ENCODE measurements at places on chromosomes 16 and 17. TPM values are rescaled to one million over a fixed set of nuclear protein-coding genes. Genes with fewer than 3 reads are reported as not detected.

DNA sequence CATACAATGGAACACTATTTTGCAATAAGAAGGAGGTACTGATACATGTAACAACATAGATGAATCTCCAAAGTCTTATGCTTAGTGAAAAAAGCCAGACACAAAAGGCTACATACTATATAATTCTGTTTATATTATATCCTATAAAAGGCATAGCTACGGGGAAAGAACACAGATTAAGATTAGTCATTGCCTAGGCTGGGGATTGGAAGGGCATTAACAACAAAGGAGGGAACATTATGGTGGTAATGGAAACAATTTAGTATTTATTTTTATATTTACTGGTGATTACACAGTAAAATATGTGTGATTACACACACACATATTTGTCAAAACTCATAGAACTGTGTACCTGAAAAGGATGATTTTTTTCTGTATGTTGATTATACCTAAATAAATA lies 278.1 kb downstream of the ZFHX3 start:
- H3K4me3 ChIP-seq = no peak overlapping the region
- H3K27me3 ChIP-seq = no peaks in the 10 kb centered on the region
- no peaks in the 10 kb centered on the region for H3K36me3 ChIP-seq
- no peak for DNase-seq
- H3K4me1 ChIP-seq = no peaks in the 10 kb centered on the region

GRCh38 chr17:83126275-83126811 lies 46.9 kb downstream of the METRNL start:
- no peaks in the 10 kb centered on the region for H3K4me1 ChIP-seq
- DNase-seq = no peak
- no peaks in the 10 kb centered on the region for H3K27me3 ChIP-seq
- H3K27ac ChIP-seq = no peak overlapping the region
- H3K36me3 ChIP-seq = no peaks in the 10 kb centered on the region

- H3K4me3 ChIP-seq = no peak overlapping the region
- H3K4me1 ChIP-seq = peaks cover 27% of the 10 kb centered on the region
- peaks cover 59% of the 10 kb centered on the region for H3K36me3 ChIP-seq
These were observed 2.9 kb downstream of the BECN1 start for GRCh38 chr17:42821176-42821575.

DNA sequence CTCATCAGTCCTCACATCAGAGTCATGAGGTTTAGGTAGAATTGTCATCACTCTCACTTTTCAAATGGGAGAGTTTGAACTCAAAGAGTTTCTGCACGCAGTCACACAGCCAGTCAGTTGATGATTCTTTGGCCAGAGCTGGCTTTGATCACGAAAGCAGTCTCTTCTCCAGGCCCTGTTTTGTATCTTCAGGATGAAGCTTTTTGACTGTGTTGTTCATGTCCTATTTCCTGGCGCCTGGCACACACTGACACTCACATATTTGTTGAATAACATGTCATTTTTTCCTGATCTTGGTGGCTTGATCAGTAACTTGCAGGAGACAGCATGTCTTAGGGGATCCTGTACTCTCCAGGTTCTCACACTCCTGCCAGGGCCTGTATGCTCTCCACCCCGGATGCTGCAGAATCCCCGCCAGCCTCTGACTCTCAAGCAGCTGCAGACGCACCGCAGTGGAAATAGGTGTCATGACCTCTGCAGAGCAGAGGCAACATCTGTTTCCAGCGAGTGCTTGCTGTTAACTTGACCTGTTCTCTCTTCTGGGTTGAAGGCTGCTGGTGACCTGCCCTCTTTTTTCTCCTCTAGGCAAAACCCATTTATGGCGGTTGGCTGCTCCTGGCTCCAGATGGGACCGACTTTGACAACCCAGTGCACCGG lies 33.0 kb downstream of the MPRIP start:
- H3K4me1 ChIP-seq = peaks cover 59% of the 10 kb centered on the region
- no peak for DNase-seq
- no peaks in the 10 kb centered on the region for H3K27me3 ChIP-seq

- H3K36me3 ChIP-seq = no peaks in the 10 kb centered on the region
- H3K27ac ChIP-seq = peak overlapping the region; percentile 56
- H3K27me3 ChIP-seq = no peaks in the 10 kb centered on the region
- H3K4me3 ChIP-seq = no peak overlapping the region
- no peaks in the 10 kb centered on the region for H3K4me1 ChIP-seq
These were observed 337.8 kb upstream of the CDH5 start for GRCh38 chr16:66028510-66029216.

- peak overlapping the region; percentile 99 for H3K4me3 ChIP-seq
- H3K27ac ChIP-seq = peak overlapping the region; percentile 97
- no peak for DNase-seq
- H3K36me3 ChIP-seq = peaks cover 13% of the 10 kb centered on the region
- H3K27me3 ChIP-seq = no peaks in the 10 kb centered on the region
- H3K4me1 ChIP-seq = peaks cover 30% of the 10 kb centered on the region
These were observed 583 bp downstream of the ATXN2L start for GRCh38 chr16:28823291-28823872.

DNA sequence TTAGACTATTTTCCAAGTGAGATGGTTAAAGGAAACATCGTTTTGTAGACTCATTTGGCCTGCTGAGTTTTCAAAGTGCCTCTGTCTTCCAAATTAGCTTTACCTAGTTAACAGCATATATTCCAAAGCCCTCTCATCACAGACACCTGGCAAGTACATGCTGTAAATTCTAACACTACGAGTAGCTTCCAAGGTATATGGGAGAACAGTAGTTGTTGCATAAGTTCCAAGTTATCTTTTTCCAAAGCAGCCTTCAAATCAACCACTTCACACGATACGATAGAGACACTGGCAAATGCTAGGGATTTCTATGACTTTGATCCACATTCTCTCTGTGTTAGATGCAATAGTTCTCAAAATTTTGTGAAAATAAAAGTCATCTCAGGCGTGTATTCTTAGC lies 299.3 kb downstream of the CNTNAP4 start:
- H3K36me3 ChIP-seq = no peaks in the 10 kb centered on the region
- no peak overlapping the region for H3K4me3 ChIP-seq
- H3K27me3 ChIP-seq = no peaks in the 10 kb centered on the region
- no peak for DNase-seq
- H3K4me1 ChIP-seq = no peaks in the 10 kb centered on the region
- H3K27ac ChIP-seq = no peak overlapping the region

DNA sequence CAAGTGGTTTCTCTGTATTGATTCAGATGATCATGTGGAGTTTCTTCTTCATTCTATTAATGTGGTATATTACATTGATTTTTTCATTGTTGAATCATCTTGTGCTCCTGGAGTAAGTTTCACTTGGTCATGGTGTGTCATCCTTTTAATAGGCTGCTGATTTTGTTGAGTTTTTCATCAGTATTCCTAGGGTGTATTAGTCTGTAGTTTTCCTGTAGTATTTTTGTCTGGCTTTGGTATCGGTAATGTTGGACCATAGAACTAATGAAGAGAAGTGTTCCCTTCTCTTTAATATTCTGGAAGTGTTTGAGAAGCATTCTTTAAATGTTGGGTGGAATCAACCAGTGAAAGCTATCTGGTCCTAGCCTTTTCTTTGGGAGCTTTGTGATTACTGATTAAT lies 99.0 kb downstream of the OMG start:
- no peaks in the 10 kb centered on the region for H3K27me3 ChIP-seq
- DNase-seq = no peak
- H3K4me1 ChIP-seq = no peaks in the 10 kb centered on the region
- no peak overlapping the region for H3K27ac ChIP-seq

DNA sequence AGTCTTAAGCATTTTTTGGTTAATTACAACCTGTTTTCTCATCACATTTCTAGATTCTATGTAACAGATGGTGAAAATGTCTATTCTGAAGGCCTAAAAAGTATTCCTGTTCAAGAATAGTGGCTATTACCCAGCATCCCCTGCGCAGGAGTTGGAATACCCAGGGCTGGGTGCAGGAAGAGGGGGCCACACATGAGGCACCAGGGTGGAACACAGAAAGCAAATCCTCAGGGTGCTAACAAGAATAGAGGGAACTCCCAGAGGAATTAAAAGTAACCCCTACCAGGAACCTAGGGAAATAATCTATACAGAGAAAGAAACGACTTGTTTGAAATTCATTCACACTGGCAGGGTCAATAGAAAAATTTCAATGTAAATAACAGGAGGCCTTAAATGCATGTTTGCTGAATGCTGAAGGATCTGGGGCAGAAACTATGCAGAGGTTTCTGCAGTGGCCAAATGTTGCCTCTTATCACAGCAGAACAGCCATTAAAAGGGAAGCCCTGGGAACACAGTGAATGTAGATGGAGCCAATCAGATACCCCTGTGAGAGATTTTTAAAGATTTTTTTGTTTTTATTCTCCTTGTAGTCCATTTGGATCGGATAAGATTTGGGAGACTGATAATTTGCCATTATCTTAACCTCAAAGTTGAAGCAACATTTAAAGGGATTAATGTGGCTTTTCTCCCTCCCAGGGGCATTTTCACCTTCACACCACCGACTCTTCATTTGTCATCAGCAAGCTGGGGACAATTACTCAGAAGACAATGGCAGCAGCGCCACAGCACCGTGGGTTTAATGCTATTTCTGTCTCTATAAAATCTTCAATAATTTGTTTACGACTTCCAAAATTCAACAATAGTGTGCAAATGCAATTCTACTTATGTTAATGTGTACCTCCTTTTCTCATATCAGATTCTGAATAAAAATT lies 196.0 kb upstream of the PSMD7 start:
- H3K4me1 ChIP-seq = no peaks in the 10 kb centered on the region
- H3K27me3 ChIP-seq = no peaks in the 10 kb centered on the region
- no peak for DNase-seq
- H3K27ac ChIP-seq = no peak overlapping the region
- H3K36me3 ChIP-seq = no peaks in the 10 kb centered on the region
- H3K4me3 ChIP-seq = no peak overlapping the region

- DNase-seq = peak; percentile 86
- H3K27ac ChIP-seq = peak overlapping the region; percentile 54
- H3K4me1 ChIP-seq = no peaks in the 10 kb centered on the region
- H3K36me3 ChIP-seq = no peaks in the 10 kb centered on the region
- H3K27me3 ChIP-seq = no peaks in the 10 kb centered on the region
These were observed 25.6 kb upstream of the TAC4 start for GRCh38 chr17:49873466-49873865.

- H3K36me3 ChIP-seq = no peaks in the 10 kb centered on the region
- H3K27me3 ChIP-seq = no peaks in the 10 kb centered on the region
- H3K4me3 ChIP-seq = no peak overlapping the region
- H3K27ac ChIP-seq = no peak overlapping the region
- DNase-seq = no peak
These were observed 12.4 kb upstream of the ST6GALNAC2 start for GRCh38 chr17:76598004-76598439.

- no peaks in the 10 kb centered on the region for H3K4me1 ChIP-seq
- H3K36me3 ChIP-seq = no peaks in the 10 kb centered on the region
- no peak overlapping the region for H3K4me3 ChIP-seq
These were observed 36.3 kb upstream of the PRSS54 start for GRCh38 chr16:58331024-58331707.

DNA sequence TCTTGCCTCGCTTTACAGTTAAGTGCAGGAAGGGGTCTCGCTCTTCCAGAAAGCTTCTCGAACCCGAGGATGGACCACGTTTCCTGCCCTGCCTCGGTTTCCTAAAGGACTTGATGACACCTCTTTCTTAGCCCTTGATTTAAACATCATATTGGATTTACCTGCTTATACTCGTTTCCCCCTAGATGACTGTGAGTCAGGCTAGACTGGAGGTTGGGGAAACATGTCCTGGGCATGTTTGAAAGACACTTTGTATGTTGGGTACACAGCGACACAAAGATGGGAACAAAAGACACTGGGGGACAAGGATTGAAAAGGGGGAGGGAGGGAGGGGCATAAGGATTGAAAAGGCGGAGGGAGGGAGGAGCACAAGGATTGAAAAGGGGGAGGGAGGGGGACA lies 30.0 kb downstream of the SDK2 start:
- no peak overlapping the region for H3K4me3 ChIP-seq
- H3K27ac ChIP-seq = no peak overlapping the region

- H3K36me3 ChIP-seq = no peaks in the 10 kb centered on the region
- H3K27me3 ChIP-seq = no peaks in the 10 kb centered on the region
- H3K4me1 ChIP-seq = no peaks in the 10 kb centered on the region
- H3K4me3 ChIP-seq = no peak overlapping the region
These were observed 1.8 kb upstream of the SLC4A1 start for GRCh38 chr17:44269535-44270240.

DNA sequence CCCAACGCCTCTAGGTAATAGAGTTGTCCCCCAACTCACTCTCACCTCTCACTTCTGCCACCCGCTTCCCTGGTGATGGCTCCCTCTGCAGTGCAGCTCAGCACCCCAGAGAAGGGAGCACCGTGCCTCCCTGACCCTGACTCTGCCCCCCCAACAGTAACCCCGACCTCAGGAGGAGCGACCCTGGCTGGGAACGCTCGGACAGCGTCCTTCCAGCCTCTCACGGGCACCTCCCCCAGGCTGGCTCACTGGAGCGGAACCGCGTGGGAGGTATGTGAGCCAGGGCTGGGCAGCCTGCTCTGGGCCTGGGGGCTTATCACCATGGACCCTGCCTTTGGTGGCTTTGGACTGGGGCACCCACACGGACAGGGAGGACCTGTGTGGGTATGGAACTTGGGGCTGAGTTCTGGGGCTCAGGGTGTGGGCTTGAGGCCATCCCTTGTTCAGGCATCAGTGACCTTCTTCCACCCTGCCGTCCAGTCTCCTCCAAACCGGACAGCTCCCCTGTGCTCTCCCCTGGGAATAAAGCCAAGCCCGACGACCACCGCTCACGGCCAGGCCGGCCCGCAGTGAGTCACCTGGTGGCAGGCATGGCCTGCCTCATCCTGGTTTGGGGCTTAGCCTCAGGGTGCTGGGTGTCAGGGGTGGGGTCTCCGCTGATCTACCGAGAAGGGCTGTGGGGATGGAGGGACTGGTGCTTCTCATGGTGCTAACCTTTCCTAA lies 6.7 kb upstream of the C17orf107 start:
- no peak overlapping the region for H3K4me3 ChIP-seq
- no peaks in the 10 kb centered on the region for H3K27me3 ChIP-seq
- H3K4me1 ChIP-seq = no peaks in the 10 kb centered on the region
- no peak overlapping the region for H3K27ac ChIP-seq

GRCh38 chr16:30745082-30745481 lies 3.1 kb upstream of the PHKG2 start:
- H3K27ac ChIP-seq = no peak overlapping the region
- no peaks in the 10 kb centered on the region for H3K27me3 ChIP-seq
- no peak overlapping the region for H3K4me3 ChIP-seq
- H3K36me3 ChIP-seq = peaks cover 27% of the 10 kb centered on the region

- peak overlapping the region; percentile 93 for H3K4me3 ChIP-seq
- peak overlapping the region; percentile 98 for H3K27ac ChIP-seq
- H3K27me3 ChIP-seq = no peaks in the 10 kb centered on the region
- peaks cover 23% of the 10 kb centered on the region for H3K4me1 ChIP-seq
- H3K36me3 ChIP-seq = peaks cover 14% of the 10 kb centered on the region
These were observed 747 bp downstream of the ATXN7L3 start for GRCh38 chr17:44198721-44199552.

The RPS15A gene
- total RNA-seq = 1,334 TPM

The ZFPM1 gene
- total RNA-seq = 1.0 TPM

The HBQ1 gene
- not detected for total RNA-seq

The ACSM2A gene
- not detected for total RNA-seq

The HNF1B gene
- 14.4 TPM for total RNA-seq
